ENCODE measurements at places on chromosomes 5 and 9.

- DNase-seq, result no peak
Measured at GRCh38 chr5:153654504-153655200, 164.2 kb downstream of the GRIA1 start.

DNA sequence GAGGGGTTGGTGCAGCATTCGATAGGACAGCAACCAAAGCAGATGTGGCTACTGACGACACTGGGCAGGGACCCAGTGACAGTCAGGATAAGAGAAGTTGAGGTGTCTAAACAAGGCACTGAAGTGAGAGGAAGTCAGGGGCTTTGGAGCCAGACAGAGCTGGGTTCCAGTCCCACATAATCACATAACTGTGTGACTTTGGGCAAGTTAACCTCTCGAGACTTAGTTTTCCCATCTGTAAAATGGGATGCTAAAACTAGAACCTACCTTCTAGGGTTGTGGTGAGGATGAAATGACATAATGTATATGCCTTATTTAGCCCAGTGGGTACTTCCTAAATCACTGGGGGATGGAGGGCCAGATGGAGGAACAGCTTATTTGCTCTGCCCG is 3.1 kb downstream of the ANGPTL2 start:
- DNase-seq, result no peak

- no peak for DNase-seq
Measured at GRCh38 chr5:103690676-103691075, 128.1 kb upstream of the NUDT12 start.

GRCh38 chr5:173941758-173942401 is 47.1 kb upstream of the C5orf47 start:
- no peak for DNase-seq

DNA sequence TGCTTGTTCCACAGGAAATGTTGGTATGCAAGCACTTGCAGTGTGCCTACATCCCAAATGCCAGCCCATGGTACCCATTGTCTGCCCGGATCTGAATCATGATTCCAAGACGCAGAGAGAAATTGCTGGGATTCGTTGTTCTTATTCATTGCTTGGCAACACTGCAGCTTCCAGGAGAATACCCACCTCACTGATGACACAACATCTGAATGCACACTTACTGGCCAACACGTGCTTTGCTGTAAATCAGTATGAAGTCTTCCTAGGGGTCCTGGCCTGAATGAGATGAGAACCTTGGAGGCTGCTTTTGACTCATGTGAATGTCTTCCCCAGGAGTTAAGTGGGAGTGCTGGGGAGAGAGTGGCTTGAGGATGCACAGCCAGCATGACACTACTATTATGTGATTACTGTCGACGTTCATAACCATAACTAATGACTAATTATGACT is 11.6 kb downstream of the SRD5A1 start:
- no peak for DNase-seq

DNA sequence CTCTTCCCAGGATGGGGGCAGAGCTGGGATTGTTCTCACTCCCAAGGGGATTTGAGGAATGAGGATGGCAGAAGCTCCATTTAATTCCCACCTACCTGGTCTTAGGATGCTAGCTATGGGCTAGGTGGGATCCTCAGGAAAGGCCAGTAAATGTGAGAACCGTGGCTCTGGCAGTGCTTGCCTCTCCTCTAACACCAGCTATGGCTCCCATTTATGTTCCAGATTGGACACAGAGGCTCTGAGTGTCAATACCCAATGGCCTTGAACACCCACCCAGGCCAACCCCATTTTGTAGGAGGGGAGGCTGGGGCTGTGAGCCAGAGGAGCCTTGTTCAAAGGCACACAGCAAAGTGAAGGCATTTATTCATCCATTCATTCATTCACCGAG is 10.2 kb upstream of the DAB2IP start:
- DNase-seq, result no peak

DNA sequence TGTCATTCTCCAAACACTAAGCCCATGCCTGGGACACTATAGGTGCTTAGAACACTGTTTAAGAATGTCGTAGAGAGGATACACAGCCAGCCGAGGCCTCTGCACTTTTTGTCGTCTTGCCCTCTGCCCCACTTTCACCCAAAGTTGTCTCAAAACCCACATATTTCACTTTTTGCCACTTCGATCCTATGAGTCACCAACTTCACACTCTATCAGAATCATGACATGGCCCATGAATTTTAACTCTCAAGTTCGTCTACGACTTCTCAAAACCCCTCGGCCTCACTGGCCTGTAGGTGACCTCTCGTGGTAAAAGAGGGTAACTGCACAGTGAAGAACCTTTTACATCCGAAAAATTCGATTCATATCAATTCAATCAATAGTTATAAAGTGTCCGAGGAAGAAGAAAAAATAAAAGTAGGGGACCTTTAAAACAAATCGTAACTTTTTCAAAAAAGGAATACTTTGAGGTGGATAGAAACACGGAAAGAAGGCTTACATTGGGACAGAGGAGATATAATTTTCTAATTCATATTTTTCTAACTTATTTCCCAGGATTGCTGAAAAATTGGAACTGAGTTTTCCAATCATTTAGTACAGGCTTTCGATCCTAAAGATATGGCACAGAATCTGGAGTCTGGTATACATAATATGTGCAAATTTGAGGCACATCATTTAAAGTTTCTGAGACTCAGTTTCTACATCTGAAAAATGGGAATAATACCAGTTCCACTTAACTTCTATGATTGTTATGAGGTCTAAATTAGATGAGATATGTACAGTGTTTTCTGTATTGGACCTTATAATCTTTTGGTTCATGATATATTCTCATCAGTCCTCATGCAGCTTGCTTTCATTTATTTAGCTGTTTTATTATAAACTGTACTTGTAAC is 122.6 kb downstream of the APBA1 start:
- DNase-seq, result no peak

GRCh38 chr9:113948891-113949570 is 72.9 kb downstream of the ZNF618 start:
- peak; percentile 16 for DNase-seq

GRCh38 chr9:73116031-73116430 is 35.6 kb upstream of the ANXA1 start:
- DNase-seq, result no peak

DNA sequence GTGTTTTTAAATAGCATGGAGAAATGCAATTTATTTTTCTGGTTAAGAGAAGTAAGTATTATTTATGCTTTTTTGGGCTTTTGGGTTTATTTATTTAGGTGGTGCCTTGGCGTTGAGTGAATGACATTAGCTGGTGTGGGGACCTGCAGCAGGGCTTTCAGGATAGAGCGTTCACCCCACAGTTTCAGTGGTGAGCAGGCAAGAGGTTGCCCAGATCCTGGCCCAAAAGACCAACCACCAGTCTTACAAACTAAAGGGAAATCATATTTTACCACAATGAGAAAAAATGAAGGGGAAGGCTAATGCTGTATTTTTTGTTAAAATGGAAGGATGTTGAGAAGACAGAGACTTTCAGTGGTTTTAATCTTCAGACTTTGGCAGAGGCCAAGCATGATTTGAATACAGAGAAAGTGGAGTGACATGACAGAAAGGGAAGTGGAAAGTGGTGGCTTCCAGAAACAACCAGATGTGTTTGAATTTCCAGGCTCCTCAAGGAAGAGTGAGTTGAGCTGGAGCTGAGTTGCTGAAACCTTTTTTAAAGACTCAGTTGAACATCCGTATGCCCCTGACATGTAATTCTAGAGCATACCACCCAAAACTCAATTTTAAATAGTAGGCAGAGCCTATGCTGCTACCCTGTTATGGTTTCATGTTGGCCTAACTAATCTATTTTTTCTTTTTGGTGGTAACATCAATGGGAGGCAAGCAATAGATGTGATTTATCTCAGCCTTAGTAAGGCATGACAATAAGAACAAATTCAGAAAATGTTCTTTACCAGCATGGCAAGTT is 94.8 kb downstream of the AOPEP start:
- DNase-seq, result no peak

DNA sequence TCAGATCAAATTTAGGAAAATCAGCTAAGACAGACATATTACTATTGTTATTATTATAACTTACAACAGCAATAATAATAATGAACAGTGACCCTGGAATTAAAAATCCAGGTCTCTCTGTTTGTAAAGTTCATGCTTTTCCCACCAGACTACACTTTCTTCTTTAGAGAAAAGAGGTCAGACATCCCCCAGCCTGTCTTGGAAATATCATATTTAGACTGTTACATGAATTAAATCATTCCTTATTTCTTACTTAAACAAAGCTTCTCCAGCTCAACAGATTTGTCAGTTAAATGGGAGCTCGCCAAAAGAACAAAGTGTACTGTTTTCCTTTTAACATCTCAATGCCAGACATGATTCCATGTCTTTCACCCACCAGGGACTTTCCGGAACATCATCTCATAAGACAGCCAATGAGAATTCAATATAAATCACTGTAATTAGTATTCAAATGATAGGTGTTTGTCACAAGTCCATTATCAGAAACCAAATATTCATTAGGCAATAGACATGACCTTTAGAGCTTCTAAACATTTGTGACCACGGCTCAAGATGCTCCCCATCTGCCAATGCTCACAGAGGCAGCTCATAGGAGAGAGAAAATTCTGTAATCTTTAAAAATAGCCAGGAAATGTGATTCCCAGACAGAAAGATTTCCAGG is 351.9 kb downstream of the ENC1 start:
- DNase-seq, result no peak

- DNase-seq, result peak; percentile 98
Measured at GRCh38 chr9:136885950-136886578, at the start of gene TRAF2. Gene TRAF2 (plus strand): TSS chr9:136886516. CDS start chr9:136898741, 12,225 bp downstream.

- DNase-seq, result no peak
Measured at GRCh38 chr5:112239996-112240395, 179.1 kb downstream of the EPB41L4A start.

- DNase-seq, result no peak
Measured at GRCh38 chr5:88665750-88666215, 217.2 kb downstream of the MEF2C start.

DNA sequence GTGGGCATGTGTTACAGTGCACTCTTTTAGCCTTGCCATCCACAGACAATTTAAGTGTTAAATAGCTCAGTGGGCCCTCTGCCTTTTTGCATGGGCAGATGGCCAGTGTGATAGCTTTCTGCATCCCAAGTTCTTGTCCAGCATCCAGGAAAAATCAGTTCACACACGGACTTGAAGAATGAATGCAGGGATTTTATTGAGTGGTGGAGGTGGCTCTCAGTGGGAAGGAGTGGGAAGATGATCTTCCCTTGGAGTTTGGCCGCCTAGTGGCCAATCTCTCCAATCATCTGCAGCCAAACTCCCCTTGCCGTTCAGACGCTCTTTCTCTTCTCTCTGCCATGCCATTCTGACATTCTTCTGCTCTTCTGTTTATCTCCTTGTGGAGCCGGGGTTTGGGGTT is 322.4 kb upstream of the GRAMD2B start:
- DNase-seq, result no peak

DNA sequence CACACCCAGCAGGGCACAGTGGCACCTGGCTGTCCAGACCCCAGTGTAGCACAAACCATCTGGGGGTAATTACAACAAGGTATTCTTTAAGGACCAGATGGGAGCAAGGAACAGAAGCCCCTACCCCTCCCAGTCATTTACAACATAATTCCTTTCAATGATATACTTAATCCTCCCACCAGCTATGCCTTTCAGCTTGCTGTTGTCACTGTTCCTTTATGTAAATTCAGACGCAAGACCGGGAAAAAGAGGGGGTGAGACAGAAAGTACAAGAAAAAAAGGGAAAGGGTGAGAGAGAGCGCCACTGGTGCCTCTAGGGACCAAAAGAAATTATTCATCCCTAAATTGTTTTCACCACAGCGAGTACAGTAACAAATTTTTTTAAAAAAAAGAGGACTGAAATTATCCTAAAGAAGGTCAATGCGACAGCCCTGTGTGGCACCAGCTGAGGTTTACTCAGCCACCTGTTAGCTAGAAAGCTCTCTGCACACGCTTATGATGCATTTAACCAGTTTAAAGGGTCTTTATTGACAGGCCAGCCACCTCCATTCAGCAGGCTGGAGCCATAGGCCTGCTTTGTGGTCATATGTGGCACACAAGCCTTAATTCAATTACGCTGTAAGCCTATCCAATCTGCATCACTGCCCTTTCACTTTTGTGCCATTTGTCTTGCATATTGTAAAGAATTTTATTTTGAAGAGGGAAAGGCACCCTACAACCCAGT is 210.2 kb upstream of the ISL1 start:
- no peak for DNase-seq

DNA sequence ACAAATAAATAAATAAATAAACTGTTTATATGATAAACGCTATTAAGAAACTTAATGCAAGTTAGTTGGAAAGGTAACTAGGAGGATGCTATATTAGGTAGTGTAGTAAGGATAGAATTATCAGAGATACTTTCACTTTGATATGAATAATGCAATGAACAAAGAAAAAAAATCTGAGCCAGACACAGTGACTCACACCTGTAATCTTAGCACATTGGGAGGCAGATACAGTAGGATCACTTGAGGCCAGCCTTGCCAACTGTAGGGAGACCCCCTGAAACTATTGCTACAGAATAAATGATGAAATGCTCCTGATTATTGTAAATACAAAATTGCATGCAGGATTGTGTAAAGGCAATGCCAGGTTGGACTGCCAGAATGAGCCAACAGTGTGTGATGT is 109.2 kb downstream of the ANXA2R start:
- no peak for DNase-seq

DNA sequence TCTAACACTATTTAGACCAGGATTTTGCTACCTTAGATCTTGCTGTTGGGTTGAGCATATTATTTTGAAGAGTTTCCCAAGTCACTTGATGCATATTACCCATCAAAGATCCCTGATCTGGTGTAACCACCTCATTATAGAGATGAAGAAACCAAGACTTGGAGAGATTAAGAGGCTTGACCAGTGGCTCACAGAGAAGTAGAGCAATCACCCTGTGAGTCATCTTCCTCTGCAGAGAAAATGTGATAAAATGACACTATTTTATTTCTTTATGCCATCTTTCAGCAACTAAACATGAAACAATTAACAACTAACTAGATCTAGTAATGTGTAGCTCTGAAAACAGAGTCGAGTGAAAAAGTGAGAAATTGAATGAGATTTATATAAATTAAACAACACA is 76.1 kb downstream of the KIF4B start:
- DNase-seq, result no peak

DNA sequence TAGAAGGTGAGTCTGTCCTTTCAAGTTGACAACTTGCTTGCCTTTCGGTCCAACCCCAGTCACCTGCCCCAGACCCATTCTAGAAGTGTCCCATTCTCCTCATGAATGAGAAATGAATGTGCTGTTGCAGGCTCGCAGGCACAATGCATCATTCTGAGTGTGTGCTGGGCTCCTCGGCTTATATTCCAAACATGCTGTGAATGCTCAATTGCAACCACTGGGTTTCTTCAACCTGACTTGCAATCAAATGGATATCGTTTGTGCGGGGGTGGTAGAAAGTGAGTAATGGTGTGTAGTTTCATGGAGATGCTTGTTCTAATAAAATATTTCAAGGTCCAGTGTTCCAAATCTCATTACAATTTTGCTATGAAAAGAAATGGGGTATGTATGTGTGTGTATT is 256.6 kb upstream of the IL12B start:
- no peak for DNase-seq

- no peak for DNase-seq
Measured at GRCh38 chr9:79377339-79377855, 194.4 kb upstream of the TLE4 start.

GRCh38 chr5:41789434-41789833 is 80.8 kb downstream of the OXCT1 start:
- no peak for DNase-seq
